ENCODE measurements at places on chromosomes 6 and 20.

DNA sequence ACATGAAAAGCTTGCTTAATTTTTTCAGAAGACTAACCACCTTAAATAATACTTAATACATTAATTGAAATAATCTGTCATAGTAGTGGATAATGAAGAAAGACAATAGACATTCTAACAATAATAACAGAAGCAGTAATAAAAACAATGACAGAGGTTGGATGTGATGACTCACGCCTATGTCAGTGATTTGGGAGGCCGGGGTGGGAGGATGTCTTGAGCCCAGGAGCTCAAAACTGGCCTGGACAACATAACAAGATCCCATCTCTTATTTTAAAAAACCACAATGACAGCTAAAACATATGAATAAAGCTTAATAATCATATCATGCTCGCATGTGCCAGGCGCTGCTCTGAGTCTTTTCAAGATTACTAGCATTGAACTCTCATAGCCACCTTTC lies 105.5 kb downstream of the IPCEF1 start:
- DNase-seq: no peak

DNA sequence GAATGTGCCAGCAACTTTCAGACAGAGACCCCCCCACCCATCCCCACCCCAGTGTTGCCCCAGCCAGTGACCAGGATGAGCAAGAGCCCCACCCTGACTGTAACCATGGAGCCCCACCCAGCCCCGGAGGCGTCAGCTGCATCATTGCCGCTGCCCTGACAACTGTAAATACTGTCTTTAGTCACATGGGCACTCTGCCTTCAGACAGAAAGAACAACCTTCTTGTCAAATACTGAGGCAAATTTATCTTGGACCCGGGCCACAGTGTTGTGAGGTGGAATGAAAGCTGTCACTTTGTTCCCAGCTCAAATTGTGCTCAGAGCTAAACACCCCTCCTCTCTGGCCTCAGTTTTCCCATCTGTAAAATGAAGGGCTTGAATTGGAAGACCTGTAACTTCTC lies 23.7 kb downstream of the MOCS3 start:
- DNase-seq: peak; percentile 75

DNA sequence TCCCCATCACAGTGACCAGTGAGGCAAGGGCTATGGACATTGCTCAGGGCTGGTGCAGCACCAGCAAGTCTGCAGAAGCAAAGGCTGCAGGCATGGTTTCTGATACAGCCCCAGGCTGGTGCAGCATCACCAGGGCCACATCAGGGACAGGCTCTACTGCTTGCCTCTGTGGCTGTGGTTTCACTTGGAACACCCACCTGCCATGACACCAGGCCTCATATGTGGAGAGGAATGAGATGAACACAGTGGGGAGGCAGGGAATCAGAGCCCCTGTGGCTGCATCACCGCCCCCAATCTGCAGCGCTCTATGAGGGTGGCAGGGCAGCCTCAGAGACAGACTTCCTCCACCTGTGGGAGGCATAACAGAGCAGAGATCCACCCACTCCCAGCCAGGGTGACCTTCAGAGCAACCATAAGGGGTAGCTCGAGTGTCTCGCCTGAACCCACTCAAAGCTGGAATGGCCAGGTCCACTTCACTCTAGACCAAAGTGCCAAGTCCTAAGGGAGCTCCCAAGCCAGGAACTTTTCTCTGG lies 7.9 kb downstream of the RING1 start:
- no peak for DNase-seq

GRCh38 chr6:165725201-165725600 lies 62.2 kb upstream of the PDE10A start:
- DNase-seq: no peak

DNA sequence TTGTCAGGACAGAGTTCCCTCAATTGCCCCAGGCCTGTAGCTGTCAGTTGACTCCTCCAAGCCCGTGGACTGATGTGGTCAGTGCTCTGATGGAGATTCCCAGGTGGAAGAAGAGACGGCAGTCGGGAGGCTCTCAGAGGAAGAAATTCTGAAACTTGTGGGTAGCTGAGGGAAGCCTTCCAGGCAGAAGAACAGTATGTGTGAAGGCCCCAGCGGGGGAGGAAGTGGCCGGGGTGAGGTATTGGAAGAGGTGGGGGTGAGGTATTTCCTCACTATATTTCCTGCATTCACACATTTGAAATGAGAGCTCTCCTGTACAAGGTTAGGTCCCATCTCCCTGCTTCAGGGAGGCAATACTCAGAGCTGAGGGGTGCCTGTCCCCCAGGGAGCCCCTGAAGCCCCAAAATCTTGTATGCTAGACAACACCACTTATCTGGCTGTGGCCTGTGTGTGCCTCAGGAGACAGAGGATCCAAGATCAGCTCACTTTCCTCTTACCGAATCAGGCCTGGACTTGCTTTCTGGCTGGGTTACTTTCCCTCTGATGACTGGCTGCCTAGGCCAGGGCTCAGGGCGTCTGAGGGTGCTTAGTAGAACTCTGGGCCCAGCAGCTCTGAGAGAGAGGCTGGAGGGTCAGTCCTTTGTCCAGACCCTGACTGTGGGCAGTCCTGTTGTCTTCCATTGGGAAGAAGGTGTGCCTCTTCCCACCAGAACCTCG lies 49.3 kb upstream of the MYL9 start:
- no peak for DNase-seq

- peak; percentile 20 for DNase-seq
These were observed 74.8 kb upstream of the SHLD1 start for GRCh38 chr20:5675103-5676091.

GRCh38 chr20:61757678-61758563 lies 307.8 kb downstream of the TAF4 start:
- no peak for DNase-seq

DNA sequence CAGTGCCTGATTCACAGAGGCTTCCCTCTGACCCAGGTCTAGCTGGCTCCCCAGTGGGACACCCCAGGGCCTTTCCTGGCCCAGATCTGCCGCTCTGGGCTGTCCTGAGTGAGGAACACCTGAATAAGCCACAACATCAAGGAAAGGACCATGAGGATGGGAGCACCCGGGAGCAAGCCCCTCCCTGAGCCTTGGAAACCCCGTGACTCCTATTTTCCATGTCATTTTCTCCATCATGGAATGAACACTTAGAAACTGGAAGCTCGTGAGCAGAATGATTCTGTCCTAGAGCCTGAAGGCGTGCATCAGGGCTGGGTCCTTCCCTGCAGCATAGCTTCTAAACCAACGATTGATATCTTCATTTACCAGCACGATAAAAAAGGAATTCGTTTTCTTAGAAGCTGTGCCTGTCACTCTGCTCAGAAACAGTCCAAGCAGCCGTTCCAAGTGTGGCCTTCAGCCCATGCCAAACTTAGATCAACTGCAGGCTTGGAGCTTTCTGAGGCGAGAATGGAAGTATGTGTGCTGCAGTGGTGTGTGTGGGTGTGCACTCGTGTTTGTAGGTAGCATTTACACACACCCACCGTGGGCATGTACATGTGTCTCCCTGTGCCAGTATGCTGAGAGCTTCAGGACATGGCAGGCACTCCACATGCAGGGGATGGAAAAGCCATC lies 83.2 kb upstream of the FOXC1 start:
- DNase-seq: peak; percentile 88
